ENCODE measurements at places on chromosomes 5 and 9. TPM values are rescaled to one million over a fixed set of nuclear protein-coding genes. Genes with fewer than 3 reads are reported as not detected.
A peak's percentile ranks its signal among the peaks of the same experiment; 100 is the strongest.

Gene PPP6C
- 30.0 TPM for polyA plus RNA-seq

Gene TEK
- polyA plus RNA-seq, result 0.07 TPM

Gene CARTPT
- not detected for polyA plus RNA-seq

Gene CLTB
- polyA plus RNA-seq, result 84.6 TPM

GRCh38 chr9:35490155-35490909, 421 bp downstream of the RUSC2 start:
- H3K4me3 ChIP-seq, result peak overlapping the region; percentile 67
- DNase-seq, result no peak
- H3K27ac ChIP-seq, result peak overlapping the region; percentile 93
- no peaks in the 10 kb centered on the region for H3K27me3 ChIP-seq

DNA sequence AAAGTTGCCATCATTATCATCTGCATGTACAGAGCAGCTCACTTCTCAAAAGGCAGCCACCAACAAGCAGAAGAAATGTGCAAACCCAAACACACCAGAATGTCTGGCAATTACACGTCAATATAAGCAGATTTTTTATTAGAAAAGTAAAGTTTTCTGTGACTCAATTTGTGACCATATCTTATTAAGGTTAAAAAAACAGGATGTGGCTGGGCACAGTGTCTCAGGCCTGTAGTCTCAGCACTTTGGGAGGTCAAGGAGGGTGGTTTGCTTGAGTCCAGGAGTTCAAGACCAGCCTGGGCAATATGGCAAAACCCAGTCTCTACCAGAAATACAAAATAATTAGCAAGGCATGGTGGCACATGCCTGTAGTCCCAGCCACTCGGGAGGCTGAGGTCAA, 176.7 kb downstream of the FANCC start:
- no peak for DNase-seq
- H3K4me3 ChIP-seq, result no peak overlapping the region
- H3K27ac ChIP-seq, result no peak overlapping the region
- no peaks in the 10 kb centered on the region for H3K4me1 ChIP-seq

- no peak for DNase-seq
- no peak overlapping the region for H3K4me3 ChIP-seq
- no peaks in the 10 kb centered on the region for H3K27me3 ChIP-seq
- peaks cover 50% of the 10 kb centered on the region for H3K36me3 ChIP-seq
- H3K27ac ChIP-seq, result no peak overlapping the region
- no peaks in the 10 kb centered on the region for H3K4me1 ChIP-seq
Measured at GRCh38 chr9:95920017-95920416, 44.5 kb downstream of the ERCC6L2 start.

DNA sequence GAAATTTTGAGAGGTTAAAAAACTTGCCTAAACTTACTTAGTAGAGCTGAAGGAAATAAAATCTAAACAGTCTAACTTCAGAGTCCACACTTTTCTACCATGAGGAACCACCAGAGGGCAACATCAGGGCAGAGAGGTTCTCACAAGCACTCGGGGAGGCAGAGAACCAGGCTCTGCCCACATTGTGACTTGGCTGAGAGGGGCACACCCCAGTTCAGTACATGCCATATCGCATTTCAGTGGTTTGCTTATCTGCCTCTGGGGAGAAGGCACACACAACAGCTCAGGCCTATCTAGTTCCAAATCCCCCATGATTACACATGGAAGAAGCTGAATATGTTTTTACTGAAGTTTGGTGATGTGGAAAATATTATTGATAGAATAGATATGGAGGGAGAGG, 49.2 kb downstream of the EQTN start:
- no peak overlapping the region for H3K4me3 ChIP-seq
- no peak overlapping the region for H3K27ac ChIP-seq
- peak; percentile 5 for DNase-seq
- no peaks in the 10 kb centered on the region for H3K4me1 ChIP-seq
- H3K27me3 ChIP-seq, result no peaks in the 10 kb centered on the region

- no peak overlapping the region for H3K4me3 ChIP-seq
- no peak for DNase-seq
- H3K27me3 ChIP-seq, result no peaks in the 10 kb centered on the region
- no peaks in the 10 kb centered on the region for H3K36me3 ChIP-seq
- H3K4me1 ChIP-seq, result no peaks in the 10 kb centered on the region
Measured at GRCh38 chr5:136811086-136811485, 445.7 kb upstream of the TRPC7 start.

GRCh38 chr5:77844623-77845323, 68.6 kb upstream of the TBCA start:
- no peak for DNase-seq
- H3K27me3 ChIP-seq, result peaks cover 43% of the 10 kb centered on the region
- H3K36me3 ChIP-seq, result no peaks in the 10 kb centered on the region
- peaks cover 14% of the 10 kb centered on the region for H3K4me1 ChIP-seq
- H3K4me3 ChIP-seq, result no peak overlapping the region

Data from K562 (cell line).